ENCODE measurements at places on chromosomes 1 and 21.

GRCh38 chr1:171226747-171227370 lies 21.4 kb upstream of the FMO1 start:
- DNase-seq: peak; percentile 55

GRCh38 chr1:244012202-244012601 lies 38.9 kb upstream of the ZBTB18 start:
- no peak for DNase-seq

- peak; percentile 96 for DNase-seq
Observed at GRCh38 chr1:93447481-93448291, at the start of gene FNBP1L. Gene FNBP1L, plus strand, starts transcription at chr1:93448118. Its CDS starts 164 bp downstream, at chr1:93448282.

DNA sequence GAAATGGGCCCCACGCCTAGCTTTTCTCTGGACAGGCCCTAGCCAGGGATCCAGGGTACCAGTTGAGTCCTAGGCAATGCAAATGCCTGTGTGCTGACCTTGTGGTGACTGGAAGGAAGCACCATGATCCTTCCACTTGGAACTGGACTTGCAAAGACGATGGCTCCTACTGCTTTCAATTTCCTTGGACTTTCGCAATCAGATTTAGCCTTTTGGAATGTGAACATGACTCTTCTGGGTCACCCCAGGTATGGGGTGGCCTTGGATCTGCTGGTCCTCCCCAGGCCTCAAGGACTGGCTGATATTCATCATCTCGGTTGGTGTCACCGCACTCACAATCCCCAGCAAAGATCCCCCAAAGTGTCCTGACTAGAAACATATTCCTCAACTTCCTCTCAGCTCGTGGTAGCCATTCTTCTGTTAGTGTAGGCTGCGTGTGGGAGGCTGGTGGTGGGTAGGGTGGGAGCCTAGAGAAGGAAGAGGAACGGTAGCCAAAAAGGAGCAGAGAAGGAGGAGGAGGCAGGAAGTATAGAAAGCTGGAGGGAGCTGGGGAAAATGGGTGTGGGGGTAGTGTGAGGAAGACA lies 130.5 kb downstream of the PPIAL4G start:
- no peak for DNase-seq

DNA sequence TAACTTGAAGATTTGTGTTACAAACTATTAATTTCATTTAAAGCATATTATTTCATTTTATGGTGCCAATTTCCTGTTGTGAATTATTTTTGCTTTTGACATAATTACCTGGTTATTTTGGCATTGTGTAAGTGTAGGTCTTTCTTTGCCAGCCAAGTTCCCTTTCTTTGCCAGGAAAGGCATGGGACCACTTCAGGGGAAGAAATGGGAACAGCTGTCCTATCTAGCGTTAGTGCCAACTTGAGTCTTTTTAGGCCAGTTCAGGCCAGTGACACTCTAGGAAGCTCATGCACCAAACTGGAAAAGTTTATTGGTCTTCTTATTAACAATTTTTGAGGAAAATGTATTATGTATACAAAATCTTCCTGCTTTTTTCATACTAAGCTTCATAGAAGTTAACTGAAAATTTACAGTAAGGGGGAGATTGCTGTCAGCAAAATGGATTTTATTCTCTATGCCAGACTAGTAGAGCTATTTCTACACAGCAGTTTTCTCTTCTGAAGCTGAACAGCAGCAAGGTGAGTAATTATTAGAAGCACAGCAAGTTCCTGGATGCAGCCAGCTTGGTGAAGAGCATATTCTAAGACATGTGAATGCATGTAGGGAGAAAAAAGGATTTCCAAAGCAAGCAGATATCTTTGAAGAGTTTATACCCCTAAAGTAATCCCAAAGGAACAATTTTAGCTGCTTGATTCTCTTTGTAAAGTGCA lies 914.6 kb upstream of the ADGRL4 start:
- no peak for DNase-seq

GRCh38 chr1:10825592-10825991 lies 29.1 kb upstream of the CASZ1 start:
- DNase-seq: no peak

DNA sequence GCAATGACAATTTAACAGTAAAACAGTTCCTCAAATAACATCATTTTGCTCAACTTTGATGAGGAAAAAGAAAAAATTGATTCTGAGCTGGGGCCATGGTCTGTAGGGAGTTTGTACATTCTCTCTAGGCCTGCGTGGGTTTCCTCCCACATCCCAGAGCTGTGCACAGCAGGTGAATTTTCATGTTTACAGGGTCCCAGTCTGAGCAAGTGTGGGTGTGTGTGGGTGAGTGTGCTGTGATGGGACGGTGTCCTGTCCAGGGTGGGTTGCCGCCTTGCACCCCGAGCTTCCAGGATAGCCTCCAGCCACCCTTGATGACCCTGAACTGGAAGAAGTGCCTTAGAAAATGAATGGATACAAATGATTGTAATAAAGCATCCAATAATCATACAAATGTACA lies 75.6 kb upstream of the BCL10 start:
- no peak for DNase-seq

- DNase-seq: peak; percentile 34
Observed at GRCh38 chr1:2179283-2180013, 15.1 kb downstream of the FAAP20 start.

DNA sequence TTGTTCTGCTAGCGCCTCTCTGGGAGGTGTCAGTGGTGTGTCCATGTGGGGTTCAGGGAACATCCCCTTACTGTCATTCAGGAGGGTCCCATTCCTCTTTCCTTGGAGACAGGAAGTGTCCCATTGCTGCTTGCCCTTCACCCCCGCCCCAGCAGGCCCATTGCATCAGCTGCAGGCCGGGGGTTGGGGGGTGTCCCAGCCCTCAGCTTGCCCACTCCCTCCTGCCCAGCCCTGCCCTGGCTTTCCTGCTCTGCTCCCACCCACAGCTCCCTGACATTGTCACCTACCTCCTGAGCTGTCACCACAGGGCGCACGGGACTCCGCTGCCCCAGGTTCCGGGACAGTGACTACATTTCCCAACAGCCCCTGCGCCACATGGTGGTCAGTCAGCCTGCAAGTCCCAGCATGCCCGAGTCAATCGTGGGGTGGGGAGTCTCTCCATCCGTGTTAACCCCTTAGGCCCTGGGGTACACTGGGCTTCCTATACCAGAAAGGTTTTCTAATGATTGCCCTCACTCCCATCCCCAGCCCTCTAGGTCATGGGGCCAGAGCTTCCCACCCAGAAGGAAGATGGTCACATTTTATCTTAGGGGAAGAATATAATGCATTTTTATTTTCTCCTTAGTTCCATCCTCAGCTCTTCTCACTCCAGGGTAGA lies at the start of gene INPP5B:
Gene INPP5B (minus strand): TSS at position 351 of the 658 bp plus-strand sequence. CDS start 745 bp downstream, outside the sequence.
- peak; percentile 89 for DNase-seq

DNA sequence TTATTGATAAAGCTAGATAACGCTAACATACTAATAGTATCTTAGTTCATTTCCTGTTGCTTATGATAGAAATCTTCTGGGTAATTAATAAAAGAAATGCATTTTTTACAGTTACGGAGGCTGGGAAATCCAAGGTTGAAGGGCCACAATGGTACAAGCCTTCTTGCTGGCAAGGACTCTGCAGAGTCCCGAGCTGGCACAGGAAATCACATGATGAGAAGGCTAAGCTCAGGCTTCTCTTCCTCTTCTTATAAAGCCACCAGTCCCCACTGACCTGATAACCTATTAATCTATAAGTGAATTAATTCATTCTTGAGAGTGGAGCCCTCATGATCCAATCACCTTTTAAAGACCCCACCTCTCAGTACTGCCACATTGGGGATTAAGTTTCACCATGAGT lies 82.6 kb downstream of the GPR161 start:
- DNase-seq: no peak

GRCh38 chr1:23638188-23638619 lies 53.4 kb upstream of the RPL11 start:
- no peak for DNase-seq

DNA sequence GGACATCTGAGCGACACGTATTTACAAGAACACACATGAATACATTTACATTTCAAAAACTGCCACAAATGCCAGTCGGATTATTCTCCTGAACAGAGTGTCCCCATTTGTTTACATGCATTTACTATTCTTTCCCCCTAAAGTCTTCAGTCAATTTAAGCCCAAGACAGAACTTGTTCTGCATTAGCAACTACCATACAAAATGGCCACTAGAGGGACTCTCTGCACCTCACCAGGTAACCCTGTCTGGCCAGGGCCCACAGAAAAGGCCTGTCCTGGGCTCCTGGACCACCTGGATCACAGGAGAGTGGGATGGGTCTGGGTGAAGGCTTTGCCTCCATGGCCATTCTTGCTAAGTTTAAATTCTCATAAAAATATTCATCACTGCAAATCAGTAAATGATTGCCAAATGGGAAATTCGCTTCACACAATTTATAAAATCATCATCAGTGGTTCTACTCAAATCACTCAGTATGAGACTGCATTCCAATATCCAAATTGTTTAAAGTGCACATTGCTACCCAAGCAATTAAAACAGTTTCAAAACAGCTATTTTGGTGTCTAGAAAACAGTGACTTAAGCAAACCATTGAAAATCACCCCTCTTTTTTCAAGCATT lies 12.5 kb upstream of the GUCA2A start:
- no peak for DNase-seq

GRCh38 chr1:4724001-4724400 lies 69.6 kb downstream of the AJAP1 start:
- no peak for DNase-seq

DNA sequence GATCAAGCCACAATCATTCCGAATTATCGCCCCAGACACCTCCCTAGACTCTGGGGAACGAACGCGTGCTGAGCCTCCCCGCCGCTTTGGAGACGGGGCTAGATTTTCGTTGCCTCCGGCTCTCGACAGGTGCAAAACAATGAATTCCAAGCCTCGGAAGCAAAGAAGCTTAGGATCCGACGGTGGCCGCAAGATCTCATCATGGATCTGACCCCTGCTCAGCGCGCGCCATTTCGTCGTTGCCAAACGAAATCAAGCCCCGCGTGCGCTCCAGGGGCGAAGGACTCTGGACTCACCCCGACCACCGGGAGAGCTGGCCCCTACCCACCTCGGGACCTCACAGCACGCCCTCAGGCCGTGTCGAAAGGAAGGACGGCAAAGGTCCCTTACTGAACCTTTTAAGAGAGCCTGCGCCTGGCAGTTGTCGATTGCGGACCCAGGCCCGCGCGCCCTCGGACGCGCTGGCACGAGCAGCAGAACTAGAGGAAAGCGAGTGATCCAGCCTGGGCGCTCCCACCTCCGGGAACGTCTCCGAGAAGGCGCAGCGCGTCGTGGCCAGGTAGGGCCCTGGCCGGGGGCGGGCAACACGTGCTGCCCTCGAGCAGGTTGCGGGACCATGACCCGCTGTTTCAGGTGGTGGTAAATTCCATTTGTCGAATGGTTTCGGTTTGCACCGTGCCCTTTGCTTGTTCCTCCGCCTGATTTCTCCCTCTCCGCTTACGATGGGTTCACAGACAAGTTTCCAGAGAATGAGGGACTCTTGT lies 1.6 kb upstream of the RUNX3 start:
- DNase-seq: no peak

- no peak for DNase-seq
Observed at GRCh38 chr1:192376374-192376773, 59.6 kb downstream of the RGS21 start.

GRCh38 chr1:61539720-61540462 lies 185.1 kb downstream of the TM2D1 start:
- no peak for DNase-seq

- no peak for DNase-seq
Observed at GRCh38 chr1:178477373-178477772, 19.4 kb downstream of the CLEC20A start.

GRCh38 chr1:88668405-88668804 lies 15.7 kb upstream of the PKN2 start:
- DNase-seq: no peak

GRCh38 chr1:11628767-11629166 lies 25.5 kb downstream of the FBXO2 start:
- DNase-seq: no peak

- DNase-seq: no peak
Observed at GRCh38 chr1:239056940-239057339, 329.4 kb upstream of the CHRM3 start.

- peak; percentile 49 for DNase-seq
Observed at GRCh38 chr1:80054129-80054528, 1047.6 kb upstream of the ADGRL4 start.

DNA sequence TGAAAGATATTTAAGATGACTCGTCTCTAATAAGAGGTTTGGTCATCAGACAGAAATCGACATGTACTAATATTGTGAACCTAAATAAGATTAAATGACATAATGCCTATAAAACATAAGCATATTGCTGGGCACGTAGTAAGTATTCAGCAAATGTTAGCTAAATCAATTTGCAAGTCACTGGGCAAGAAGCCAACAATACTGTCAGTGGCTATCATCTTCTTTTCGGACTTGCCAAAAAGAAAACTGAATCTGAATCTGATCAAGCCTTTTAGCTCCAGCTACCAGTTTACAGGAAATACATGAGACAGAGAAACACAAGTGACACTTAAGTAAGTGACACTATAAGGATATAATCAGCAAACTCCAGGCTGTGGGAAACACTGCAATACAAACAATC lies 46.0 kb downstream of the RPL5 start:
- no peak for DNase-seq

- DNase-seq: no peak
Observed at GRCh38 chr1:54816130-54816529, 15.0 kb upstream of the TTC22 start.

DNA sequence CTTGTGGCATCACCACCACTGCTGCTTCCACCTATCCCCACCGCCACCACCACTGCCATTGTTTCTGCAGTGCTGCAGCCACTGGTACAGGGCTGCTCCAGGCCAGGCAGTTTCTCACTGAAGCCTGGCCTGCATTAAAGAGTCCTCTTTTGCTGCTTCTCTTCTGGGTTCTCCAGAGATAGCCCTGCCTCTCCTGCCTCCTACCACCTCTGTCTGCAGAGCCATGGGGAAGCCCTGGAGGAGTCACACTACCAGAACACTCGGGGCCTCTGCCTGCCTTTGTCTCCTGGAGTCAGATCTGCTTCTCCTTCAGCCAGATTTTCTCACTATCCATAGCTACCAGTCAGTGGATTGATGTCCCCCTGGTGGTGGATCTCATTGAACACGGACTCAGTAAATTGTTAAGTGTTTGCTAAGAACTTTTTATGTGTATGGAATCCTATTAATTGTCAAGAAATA lies 37.7 kb upstream of the DDAH1 start:
- peak; percentile 70 for DNase-seq

- DNase-seq: peak; percentile 32
Observed at GRCh38 chr21:45794027-45794426, 150.5 kb downstream of the PCBP3 start.

GRCh38 chr1:91872559-91873081 lies 13.3 kb downstream of the TGFBR3 start:
- DNase-seq: no peak

- no peak for DNase-seq
Observed at GRCh38 chr1:9167638-9168037, 38.7 kb upstream of the GPR157 start.
